Activated CD4-positive, alpha-beta T cell treated with anti-CD3 and anti-CD28 coated beads, Interleukin-2, amount 50 U/mL, for 24 hours (primary cell): ENCODE measurements at places on chromosomes 5 and 9.

GRCh38 chr5:53733853-53734252 is 173.4 kb downstream of the NDUFS4 start:
- DNase-seq = no peak

GRCh38 chr5:180311216-180311615 is 19.3 kb upstream of the MAPK9 start:
- DNase-seq = no peak

GRCh38 chr5:125274938-125275724 is 528.7 kb upstream of the ZNF608 start:
- no peak for DNase-seq

DNA sequence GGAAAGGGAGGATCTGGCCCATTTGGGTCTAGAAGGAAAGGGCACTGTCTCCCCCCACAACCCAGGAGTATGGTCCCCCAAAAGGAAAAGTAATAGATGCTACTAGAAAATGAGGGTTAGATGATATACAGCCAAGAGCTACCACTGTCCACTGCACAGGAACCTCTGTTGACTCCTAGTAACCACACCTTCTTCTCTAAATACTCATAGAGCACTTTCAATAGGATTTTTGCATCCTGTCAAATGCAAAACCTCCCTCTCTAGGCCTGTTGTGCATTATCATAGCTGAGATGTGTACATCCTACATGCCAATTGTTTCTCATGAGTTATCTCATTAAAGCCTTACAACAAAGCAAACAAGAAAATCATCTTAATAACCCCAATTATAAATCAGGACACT is 66.8 kb downstream of the THBS4 start:
- DNase-seq = no peak

DNA sequence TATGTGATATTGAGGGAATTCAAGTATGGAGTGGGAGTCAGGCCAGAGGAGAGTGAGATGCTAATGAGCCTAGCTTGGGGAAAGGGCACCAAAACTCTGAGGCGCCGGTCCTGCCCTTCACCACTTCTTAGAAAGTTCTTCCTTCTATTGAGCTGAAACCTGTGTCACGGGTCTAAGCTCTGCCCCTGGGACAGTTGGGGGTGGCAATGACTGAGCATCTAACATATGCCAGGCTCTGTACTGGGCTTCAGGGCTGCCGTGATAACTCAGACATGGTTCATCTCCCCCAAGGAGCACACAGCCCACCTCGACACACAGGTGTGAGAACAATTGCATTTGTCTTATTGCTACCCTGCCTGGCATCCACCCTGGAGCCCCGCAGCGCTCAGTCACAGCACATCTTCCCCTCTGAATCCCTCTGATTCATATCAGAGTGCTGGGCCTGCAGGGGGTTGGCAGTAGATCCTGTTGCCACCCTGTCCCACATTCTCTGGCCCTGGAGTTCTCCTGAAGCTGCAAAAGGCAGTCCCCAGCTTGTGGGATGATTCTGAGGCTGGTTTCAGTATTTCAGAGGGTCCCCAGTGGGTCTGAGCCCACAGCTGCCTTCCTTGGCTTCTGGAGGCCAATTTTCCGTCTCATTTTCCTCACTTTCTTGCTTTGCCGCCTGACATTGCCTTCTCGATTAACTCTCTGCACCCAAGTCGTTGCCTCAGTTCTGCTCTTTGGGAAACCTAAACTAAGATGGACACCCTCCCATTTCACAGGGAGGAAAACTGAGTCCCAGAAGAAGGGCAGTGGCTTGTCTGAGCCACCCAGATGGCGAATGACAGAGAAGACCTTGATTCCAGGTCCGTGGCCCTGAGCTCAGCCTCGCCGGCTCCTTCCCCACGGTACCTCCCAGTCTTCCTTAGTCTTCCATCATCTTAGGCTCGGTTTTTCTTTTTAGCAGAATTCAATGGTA is 42.5 kb downstream of the ALG2 start:
- DNase-seq = no peak

- peak; percentile 36 for DNase-seq
These were observed 68.4 kb downstream of the ANKRD33B start for GRCh38 chr5:10632110-10632761.

GRCh38 chr9:112572416-112572815 is 85.8 kb downstream of the KIAA1958 start:
- no peak for DNase-seq

GRCh38 chr5:114266374-114266773 is 95.5 kb upstream of the KCNN2 start:
- DNase-seq = no peak

DNA sequence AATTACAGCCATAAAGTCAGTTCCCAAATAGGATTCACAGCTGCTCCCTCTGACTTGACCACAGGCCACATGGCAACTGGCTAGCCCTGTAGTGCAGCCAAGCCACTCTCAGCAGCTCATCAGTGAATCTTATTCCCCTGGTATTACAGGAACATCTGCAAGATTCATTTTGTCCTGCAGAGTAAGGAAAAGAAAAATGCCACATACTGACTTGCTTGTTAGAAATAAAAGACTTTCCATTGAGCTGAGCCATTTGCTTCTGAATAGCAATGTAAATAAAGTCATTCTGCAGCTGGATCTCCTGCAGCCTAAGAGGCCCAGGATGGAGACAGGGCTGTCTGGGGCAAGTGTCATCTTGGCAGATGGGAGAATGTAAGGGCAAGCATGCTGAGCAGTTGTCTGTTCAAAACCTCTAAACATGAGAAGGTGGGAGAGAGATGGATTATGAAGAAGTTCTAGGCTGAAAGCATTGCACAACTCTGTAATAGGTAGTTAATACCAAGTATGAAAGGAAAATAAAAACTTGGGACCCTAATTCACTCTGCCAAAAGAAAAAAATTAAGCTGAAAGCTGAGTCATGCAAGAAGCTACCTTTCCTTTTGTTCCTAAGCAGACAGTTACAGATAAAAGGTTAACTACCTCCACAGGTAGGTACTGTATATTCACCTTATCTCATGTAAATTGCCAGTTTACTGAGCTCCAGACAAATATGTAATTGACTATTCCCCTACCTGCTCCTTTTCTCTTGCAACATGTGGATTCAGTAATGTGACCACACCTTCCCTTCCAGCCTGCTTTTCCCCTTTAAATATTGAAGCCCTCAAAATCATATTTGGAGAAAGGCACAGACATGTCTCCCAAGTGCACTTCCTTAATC is 244.4 kb upstream of the RAI14 start:
- DNase-seq = no peak

- DNase-seq = no peak
These were observed 401.6 kb upstream of the PRR16 start for GRCh38 chr5:120062515-120062917.

GRCh38 chr9:131720330-131720729 is 19.5 kb downstream of the RAPGEF1 start:
- DNase-seq = no peak

DNA sequence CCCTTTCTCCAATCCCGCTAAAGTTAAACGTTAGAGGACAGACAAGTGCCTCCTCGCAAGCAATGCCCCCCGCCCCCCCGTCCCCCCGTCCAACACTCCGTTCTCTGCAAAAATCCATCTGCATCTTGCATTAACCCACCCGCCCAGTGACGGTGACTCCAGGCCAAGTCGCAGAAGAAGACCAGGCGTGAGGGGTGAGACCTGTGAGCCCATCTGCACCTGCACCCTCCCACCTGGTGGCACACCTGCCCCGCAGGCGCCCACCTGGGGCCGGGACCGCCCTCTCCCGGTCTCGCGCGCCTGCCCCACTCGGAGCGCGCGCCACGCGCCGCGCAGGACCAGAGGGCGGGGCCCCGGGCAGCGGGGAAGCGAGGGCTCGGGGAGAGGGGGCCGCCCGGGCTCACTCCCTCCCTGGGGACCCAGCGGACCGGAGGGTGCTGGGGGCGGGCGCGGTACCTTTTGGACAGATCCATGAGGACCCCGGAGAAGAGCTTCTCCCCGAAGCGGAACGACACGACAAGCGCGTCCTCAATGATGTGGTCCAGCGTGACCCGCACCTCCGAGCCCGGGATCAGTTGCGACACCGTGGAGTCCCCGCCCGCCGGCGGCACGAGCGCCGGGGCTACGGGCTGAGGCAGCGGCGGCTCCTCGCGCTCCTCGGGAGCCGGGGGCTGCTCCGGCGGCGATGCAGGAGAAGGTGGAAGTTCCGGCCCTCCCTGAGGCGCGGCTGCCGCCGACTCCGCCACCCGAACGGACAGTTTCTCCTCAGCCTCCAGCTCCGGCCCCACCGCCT is 705 bp downstream of the PWWP2A start:
- peak; percentile 17 for DNase-seq

DNA sequence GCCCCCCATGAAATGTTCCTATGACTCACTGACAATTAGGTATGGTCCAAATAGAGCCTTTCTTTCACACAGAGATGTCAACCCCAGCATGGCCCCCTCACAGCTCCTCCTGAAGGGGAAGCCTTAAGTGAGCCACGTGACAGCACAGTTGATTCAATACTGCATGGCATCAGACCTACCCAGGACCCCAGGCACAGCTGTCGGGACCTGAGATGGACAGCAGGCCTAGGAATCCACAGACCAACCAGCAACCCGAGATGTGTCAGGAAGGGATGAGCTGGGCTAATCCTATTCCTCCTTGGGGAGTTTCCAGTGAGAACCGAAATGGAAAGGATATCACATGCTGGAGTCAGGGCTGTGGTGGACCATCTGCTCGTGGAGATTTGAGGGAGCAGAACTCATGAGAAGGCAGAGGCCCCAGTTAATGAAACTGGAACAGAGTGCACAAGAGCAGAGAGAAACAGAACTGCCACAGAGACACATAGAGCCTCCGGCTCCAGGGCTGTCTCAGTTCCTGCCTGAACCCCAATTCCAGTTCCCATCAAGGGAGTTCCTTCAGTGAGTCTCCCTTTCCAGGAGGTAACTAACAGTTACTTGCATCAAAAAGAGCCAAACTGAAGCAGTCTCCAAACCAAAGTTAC is 42.1 kb upstream of the SMIM23 start:
- DNase-seq = no peak

- no peak for DNase-seq
These were observed 19.9 kb upstream of the SVEP1 start for GRCh38 chr9:110599468-110599867.

DNA sequence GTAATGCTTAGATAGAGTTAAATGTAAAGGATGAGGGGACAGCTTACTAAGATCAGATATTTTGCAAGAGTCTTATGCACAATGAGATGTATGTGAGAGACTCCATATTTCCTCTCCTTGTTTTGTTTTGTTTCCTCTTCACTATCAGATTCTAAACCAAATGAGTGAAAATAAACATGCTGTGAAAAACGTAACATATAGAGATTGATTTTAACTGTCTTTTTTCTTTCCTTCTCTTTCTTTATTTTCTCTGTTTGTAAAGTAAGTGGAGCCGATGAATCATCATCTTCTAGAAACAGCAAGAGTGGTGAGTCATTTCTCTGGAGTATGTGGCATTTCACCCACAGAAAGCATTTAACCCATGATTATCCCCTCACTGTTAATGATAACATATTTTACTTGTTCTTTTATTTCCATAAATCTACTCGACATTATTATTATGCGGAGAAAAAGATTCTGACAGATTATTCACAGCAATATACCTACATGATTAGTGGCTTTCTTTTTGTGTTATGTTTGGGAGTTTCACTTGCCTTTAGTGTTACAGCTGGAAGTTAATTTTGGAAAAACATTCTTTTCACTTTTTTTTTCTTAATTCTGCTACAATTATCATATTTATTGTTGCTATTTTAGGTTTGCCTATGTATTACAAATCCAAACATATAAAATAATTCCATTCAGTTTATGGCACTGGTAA is 2.1 kb upstream of the ANXA1 start:
- DNase-seq = no peak

DNA sequence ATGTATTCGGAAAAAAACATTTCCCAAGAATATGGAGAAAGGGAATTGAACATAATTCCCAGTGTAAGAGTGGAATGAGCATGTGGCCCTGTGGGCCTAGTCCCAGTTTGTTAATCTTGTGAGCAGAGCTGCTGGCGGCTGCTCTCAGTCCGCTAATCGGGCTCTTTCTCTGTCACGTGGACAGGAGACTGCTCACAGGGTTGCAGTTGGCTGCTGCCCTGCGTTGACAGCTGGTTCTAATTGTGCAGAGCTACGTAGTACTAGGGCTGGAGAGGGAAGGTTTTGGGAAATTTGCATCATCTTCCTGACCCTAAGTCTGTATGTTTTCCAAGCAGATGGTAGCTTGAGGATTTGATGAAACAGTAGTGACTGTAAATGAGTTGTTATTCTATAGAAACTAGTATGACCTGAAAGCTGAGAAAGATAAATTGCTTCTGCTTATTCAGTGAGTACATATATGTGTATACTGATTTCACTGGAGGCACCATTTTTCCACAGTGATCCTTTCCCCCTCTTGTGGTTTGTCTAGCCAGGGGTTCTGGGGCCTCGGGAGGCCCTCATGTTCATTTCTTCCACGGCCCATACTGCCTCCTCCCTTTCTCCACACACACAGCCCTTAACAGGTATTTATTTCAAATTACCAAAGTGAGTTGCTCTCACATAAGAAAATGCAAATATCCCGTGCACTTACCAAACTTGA is 100.6 kb downstream of the ANGPTL2 start:
- no peak for DNase-seq

DNA sequence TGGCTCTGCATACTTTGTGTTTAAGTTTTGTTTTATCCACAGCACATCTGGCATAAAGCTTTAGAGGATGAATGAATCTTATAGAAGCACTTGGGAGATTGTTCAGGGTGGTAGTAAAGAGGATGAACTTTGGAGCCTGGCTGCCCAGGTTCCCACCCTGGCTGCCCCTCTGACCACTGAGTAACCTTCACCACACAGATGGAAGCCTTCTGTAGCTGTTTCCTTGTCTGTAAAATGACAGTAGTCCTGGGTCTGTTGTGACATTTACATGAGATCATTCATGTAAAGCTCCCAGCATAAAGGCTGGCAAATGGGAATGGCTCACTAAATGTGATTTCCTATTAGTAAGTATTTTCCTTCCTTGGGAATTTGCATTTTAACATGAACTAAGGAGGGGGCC is 85.7 kb upstream of the FAM169A start:
- no peak for DNase-seq

DNA sequence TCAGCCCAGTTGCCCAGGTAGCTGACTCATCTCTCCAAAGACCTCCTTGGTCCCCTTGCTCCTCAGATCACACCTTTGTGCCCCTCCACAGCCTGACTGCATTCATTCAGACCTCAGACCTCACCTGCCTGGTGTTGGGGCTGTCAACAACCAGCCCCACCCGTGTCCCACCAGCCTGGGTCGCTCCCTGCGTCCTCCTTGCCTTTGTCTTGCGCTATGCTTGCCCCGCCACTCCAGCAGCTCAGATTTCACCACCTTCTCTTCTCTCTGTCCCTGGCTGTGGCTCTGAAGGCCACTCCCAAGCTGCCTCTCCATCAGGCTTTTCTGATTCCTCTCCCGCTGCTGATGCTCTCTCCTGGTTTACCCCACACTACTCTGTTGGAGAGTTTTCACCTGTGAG is 103.5 kb downstream of the MVB12B start:
- no peak for DNase-seq

DNA sequence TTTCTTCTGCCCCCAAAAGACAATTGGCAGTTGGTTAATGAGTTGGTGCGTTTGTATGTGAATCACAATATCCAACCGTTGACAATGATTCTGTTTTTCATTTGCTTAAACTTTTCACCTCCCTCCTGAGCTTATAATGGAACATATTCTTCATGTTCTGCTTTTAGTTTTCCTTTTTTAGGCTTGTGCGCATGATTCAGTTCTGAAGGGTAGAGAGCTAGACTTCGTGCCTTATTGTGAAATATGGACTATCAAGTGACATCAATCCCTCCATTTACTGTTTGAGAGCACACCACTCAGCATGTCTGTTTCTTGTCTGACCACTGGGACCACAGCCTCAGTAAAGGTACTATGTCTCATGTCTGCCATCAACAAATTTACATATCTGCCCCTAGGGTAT is 30.5 kb upstream of the LPAR1 start:
- DNase-seq = no peak

GRCh38 chr5:6491919-6492290 is 43.2 kb downstream of the UBE2QL1 start:
- no peak for DNase-seq
